ENCODE measurements at places on chromosomes 2 and 18.

- DNase-seq = no peak
Observed at GRCh38 chr2:174522553-174522952, 35.7 kb upstream of the GPR155 start.

DNA sequence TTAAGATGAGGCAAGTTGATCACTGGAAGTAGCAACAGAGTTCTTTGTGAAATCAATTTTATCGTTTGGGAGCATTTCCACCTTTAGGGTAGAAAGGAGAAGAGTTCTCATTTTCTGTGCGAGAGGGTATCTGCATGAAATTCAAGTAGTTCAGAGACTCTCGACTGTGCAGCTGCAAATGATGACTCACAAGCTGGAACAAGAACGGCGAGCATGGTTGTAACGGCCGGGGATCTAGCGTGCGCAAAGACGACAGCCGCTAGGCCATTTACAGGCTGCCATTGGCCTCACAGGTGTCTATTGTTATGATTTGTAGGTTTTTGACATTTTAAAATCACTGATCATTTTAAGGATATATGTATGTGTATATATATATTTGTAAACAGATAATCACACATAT is 5.2 kb downstream of the KLHL29 start:
- no peak for DNase-seq

DNA sequence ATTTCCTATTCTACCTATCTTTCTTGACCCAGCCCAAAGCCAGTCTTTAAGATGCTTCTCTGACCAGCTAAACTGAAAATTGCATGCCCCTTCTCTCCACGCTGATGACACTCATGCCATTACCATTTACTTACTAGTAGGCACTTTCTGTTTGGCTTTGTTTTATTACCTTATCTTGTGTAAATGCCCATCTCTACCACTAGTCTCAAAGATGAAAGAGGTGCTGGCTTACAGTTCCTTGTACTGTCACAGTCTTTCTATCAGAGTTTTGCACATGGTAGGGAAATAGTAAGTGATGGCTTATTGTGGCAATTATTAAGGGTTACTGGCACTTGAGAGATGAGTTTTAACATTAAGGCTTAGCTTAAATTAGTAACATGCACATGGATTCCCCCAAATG is 352.1 kb downstream of the RBM43 start:
- no peak for DNase-seq

GRCh38 chr2:207288628-207289027 is 122.9 kb upstream of the KLF7 start:
- no peak for DNase-seq

DNA sequence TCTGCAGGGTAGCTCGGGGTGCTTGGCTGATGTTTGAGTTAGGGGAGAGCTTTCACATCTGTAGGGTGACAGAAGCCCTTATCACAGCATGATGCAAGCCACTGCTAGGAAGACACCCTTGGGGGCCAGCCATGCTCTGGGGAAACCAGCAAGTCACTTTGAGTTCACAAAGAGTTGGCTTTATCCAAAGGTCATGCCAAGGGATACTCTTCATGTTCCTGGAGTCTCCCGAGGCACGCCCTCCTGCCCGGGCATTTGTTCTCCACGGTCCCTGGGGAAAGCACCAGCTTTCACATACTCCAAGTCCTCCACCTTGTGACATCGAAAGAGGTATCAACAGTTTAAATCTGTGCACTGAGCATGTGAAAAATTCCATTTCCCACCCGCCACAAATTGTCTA is 227.7 kb downstream of the VAPA start:
- no peak for DNase-seq

- no peak for DNase-seq
Observed at GRCh38 chr2:71929482-71929772, 218.2 kb downstream of the CYP26B1 start.

DNA sequence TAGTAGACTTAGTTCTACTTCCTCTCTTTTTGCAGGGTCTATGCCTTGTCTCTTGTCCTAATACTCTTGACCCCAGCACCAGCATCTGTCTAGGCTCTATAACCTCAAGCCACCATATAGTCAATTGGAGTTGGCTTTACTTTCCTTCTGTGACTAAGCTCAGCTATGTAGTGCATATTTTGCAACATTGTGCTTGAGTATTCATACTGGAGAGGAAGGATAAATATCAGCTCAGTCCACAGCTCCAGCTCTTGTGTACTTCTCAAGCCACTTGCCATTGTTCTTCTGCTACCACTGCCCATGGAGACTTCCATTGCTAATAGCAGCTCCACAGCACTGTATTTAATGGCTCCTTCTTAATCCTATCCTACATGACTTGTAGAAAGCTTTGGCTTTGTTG is 35.5 kb upstream of the CD28 start:
- DNase-seq = no peak

Data from HuH-7.5 (cell line).